ENCODE measurements at places on chromosomes 2 and 18. TPM values are rescaled to one million over a fixed set of nuclear protein-coding genes. Genes with fewer than 3 reads are reported as not detected.

The GCG gene
- not detected for total RNA-seq

DNA sequence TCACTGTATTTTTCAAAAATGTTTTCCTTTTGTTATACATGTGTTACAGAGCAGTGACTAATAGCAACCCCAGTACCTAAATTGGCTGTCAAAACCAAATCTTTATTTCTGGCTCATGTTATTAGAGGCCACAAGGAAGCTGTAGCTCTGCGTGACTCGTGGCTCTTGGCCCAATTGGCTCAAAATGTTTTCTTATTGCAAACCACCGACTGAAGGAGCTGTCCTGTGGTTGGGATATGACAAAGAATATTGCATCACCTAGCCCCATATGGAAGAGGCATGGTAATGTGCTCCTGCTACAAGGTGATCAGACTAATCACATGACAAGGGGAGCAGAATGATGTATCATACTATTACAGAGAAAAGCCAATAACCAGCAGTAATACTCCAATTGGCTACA, 1058.5 kb downstream of the CBLN2 start:
- DNase-seq = peak; percentile 82

The DSEL gene
- 108 TPM for total RNA-seq

DNA sequence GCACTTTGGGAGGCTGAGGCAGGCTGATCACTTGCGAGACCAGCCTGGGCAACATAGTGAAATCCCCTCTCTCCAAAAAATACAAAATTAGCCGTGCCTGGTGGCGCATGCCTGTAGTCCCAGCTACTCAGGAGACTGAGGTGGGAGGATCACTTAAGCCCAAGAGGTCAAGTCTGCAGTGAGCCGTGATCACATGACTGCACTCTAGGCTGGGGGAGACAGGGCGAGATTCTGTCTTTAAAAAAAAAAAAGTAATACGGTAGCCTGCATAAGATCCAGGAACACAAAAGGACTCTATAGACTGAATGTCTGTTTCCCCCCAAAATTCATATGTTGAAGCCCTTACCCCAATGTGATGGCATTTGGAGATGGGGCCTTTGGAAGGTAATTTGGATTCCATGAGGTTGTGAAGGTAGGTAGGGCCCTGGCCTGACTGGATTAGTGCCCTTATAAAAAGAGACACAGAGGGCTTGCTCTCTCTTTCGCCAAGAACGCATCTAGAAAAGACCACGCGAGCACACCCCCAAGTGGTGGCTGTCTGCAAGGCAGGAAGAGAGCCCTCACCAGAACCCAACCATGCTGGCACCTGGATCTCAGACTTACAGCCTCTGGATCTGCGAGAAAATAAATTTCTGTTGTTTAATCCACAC, 17.0 kb downstream of the MBOAT2 start:
- DNase-seq = no peak

GRCh38 chr2:96869822-96870625, at the start of gene SEMA4C:
Gene SEMA4C, minus strand, starts transcription at chr2:96870080. Its CDS starts 2,194 bp downstream, at chr2:96867886.
- DNase-seq = no peak

The PLEK gene
- total RNA-seq = under 0.01 TPM

All from fibroblast of the aortic adventitia (primary cell).